ENCODE measurements at places on chromosomes 11 and 22.

GRCh38 chr22:30609260-30610185, 2.5 kb downstream of the TCN2 start:
- DNase-seq: no peak

- DNase-seq: peak; percentile 40
Observed at GRCh38 chr11:68013611-68014156, 3.6 kb downstream of the ALDH3B1 start.

DNA sequence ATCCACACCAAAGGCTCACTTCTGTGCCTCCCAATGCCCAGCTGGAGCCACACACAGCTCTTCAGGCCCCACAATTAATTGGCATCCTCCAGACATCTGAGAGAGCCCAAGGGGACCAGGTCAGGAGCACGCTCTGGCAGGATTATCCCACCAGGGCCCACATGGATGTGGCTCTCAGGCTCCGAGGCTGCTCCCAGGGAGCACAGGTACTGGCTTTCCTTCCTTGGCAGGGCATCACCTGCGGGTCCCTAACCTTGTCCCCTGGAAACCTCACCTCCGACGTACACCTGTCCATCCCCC, 54.3 kb downstream of the CD6 start:
- DNase-seq: no peak

DNA sequence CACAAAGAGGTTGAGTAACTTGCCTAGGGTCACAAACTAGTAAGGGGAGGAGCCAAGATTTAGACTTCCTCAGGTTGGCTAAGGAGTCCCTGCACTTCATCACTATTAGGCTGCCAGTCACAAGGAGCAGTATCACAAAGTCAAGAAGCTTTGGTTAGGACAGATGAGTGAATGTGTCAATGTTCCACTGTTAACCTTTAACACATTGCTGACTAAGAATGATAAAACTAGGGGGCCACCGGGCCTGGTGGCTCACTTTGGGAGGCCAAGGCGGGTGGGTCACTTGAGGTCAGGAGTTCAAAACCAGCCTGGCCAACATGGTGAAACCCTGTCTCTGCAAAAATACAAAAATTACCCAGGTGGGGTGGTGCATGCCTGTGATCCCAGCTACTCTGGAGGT, 32.0 kb downstream of the TMEM123 start:
- DNase-seq: no peak

DNA sequence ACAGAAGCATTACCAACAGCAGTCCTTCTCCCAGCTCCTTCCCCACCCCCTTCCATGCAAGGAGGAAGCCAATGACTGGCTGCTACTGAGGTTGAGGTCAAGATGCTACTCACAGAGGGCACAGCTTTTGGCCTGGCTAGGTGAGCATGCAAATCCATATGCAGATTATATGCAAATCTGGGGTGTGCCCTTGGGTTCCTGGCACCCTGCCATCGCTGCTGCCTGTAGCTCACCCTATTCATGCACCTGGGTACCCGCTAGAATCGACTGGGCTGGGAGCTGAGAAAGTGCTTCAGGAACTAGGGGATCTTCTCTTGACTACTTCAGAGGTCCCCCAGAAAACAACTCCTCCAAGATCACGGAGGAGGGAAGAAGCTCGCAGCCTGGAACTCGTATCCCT, 4.0 kb downstream of the DSCAML1 start:
- no peak for DNase-seq

- DNase-seq: no peak
Observed at GRCh38 chr11:86509588-86509974, 134.9 kb downstream of the CCDC81 start.

GRCh38 chr11:9574622-9575259, 1.3 kb downstream of the WEE1 start:
- DNase-seq: no peak

GRCh38 chr11:121426476-121427399, 25.4 kb upstream of the SORL1 start:
- DNase-seq: no peak

DNA sequence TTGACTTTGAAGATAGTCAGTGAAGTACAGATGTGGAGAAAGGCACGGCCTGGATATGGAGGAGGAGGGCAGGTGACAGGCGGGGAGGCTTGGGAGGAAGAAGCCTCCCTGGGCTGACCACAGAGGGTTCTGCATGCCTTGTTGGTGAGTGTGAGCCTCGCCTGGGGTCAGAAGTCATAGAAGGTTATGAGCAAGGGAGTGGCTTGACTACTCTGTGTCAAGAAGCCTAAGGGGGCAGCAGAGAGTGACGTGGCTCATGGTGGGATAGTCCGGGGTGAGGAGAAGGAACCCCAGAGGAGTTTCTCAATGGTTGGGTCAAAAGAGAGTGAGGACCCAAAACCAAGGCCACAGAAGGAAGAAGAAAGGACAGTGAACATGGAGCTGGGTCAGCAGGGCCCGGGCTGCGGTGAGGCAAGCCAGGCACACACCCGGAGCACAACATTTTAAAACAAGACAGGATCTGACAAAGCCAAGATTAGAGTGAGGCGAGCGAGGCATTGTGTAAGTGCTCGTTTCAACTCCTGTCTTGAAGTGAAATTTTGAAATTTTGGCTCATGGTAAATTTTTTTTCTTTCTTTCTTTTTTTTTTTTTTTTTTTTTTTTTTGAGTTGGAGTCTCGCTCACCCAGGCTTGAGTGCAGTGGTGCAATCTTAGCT, 31.9 kb downstream of the PDGFB start:
- no peak for DNase-seq

GRCh38 chr11:117305145-117305544, 10.9 kb downstream of the BACE1 start:
- no peak for DNase-seq

DNA sequence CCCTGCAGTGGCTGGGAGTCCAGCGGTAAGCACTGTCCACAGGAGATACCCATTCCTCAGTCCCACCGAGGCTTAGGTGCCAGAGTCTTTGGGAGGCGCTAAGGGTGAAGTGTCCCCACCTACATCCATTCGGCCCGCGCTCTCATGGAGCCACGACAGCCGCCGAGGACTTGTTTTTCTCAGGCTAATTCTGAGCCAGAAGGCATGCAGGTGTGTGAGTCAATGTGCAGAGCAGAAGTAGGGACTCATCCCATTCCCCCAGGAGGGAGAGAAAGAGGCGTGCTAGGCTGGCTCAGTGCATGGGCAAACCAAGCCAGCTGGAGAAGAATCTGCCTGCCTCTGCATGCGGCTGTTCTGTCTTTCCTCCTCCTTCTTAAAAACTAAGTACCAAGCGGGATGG, 46.6 kb downstream of the KCNC1 start:
- DNase-seq: no peak

DNA sequence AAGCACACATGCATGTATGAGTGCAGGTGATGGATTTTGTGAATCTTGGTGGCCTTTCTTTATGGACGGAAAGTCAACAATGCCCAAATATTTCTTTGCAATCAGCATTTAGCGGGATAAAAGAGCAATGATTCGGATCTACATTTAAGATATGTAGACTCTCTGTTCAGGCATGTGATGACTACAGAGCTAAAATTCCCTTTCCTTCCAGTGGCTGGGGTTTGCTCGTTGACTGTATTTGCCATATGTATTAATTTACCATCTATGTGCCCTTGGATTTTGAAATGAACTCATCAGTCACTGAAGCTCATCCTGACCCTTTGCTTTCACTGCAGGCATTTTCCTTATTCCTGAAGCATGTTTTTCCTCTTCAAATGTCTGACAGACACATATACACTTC, 13.6 kb downstream of the BLID start:
- DNase-seq: no peak

DNA sequence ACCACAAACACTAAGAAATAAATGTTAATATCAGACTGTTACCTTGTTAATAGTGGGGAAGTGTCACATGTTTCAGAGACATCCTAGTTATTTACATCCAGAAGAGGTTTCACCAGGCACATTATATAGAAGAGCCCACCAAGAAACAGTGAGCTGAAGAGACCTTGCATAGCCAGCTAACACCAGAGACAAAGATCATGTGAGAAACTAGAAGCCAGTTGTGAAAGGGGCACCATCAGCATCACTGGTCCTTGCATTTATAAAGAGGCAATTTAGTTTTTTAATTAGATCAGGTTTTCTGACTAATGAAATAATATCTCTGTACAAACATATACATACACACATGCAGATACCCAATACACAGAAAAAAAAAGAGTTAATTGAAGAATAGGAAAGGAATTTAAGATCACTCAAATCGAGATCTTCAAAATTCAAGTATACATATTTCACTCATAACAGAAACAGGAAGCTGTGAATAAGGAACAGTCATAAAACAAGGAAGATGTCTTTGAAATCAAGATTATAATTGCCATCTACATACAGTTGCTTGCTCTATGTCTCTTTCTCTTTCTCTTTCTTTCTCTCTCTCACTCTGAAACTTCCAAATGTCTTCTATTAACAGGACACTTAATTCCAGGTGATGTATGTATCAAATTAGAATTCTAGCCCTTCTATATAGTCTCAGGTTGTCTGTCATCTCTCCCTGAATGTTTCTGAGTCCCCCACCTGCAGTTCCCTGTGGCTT, 348.7 kb downstream of the ETS1 start:
- DNase-seq: no peak

DNA sequence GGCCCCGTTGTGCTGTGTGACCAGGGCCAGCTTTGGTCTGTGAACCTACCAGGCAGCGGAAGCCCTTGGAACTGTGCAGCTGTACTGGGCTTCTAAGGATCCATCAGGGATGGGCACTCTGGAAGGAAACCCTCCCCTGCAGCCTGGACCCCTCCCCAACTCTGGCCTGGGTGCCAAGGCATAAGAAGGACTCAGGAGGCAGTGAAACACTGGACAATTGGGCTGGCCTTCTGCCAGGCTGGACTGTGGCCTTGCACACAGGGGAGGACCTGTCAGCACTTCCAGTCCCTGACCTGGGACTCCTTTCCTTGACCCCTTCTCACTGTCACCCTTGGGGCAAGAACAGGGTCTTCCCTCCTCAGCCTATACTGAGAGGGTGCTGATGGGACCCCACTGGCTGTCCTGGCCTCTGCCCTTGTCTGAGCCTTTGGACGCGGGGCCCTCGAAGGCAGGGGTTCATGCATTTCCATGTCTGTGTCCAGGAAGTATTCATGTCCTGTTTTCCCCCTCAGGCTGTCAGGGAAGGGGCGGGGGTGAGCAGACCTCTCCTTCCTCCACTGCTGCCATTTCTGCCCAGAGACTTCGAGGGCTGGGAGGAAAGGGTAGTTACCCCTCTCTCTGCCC, 39.6 kb downstream of the PDE2A start:
- no peak for DNase-seq

GRCh38 chr22:23649071-23649501, 17.0 kb upstream of the DRICH1 start:
- no peak for DNase-seq

- no peak for DNase-seq
Observed at GRCh38 chr22:46549971-46550641, 12.7 kb upstream of the CELSR1 start.

DNA sequence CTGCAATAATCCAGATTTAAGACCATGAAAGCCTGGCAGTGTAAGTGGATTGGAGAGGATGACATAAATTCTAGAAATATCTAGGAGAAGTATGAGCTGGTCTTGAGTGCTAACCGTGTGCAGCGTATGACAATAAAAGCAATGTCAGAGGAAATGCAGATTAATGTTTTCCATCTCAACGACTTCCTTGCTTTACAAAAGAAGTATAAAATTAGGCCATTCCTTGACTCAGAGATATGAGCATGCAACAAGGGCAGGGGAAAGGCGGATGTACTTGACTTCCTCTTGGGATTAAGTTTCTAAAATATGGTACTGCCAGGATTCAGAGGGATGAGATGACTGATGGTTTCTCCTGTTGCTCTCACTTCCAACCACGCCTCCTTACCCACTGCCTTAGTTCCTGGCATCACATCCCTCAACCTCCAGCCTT, 32.3 kb downstream of the ADAMTS15 start:
- no peak for DNase-seq

- DNase-seq: peak; percentile 10
Observed at GRCh38 chr11:117843666-117844484, 19.3 kb upstream of the FXYD2 start.

DNA sequence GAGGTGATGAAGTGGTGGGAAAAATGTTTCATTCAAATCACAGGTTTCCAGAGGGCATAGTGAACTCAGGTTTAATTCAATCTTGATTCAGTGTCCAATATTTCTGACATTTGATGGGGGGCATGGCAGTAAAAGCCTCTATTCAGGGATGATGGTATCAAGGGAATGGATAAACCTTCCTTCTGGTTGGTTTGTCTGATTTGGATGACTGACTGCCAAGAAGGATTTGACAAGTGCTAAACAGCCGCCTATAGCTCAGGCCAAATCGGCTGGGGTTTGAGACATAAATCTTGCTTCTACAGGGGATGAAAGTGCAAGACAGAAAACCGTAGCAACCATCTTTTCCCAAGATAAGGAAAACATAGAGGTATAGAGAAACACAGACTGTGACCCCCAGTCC, 121.8 kb upstream of the C11orf87 start:
- DNase-seq: no peak

DNA sequence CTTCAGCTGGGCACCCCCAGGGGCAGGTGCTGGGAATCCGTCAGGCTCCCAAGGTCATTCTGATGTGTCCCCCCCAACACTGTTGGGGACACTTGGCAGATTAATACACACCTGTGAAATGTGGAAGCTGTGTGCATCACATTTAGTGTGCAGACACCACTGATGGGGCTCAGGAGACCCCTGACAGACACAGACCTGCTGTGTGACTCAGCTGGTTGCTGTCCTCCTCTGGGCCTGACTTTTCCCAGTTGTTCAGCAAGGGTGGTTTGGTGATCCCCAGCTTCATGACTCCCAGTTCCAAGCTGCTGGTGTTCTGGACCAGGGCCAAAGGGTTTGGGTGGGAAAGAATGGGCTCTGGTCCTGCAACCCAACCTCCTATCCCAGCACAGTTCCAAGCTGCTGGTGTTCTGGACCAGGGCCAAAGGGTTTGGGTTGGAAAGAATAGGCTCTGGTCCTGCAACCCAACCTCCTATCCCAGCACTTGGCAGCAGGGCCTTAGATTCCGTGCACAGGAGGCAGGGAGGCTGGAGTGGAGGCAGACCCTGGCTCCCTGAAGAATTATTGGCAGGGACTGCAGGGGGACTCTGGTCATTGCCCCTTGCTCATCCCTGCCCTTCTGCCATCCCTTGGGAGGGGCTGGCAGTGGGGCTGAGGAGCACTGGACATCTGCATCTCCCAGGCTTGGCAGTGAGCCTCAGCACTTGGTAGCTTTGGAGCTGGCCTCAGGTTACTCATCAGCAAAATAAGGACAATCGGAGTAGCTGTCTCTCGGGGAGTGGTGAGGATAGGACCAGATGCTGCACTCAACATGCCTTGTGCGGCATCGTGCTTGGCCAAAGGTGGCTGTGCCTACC, 8.4 kb upstream of the OMP start:
- DNase-seq: no peak

- no peak for DNase-seq
Observed at GRCh38 chr22:47460176-47460575, 697.7 kb downstream of the TBC1D22A start.

Data from NCI-H2029 treated with DMSO at 0.1 percent for 48 hours (cell line).